Activated CD4-positive, alpha-beta T cell treated with anti-CD3 and anti-CD28 coated beads, Interleukin-2, amount 10 ng/mL, durations not matched to agents 24 days and 14 days (primary cell): ENCODE measurements at places on chromosomes 4 and X. TPM values are rescaled to one million over a fixed set of nuclear protein-coding genes. Genes with fewer than 3 reads are reported as not detected.

GRCh38 chr4:176189891-176190795 lies 5.2 kb downstream of the SPATA4 start:
- no peak for DNase-seq

GRCh38 chr4:176002007-176002613 lies 63.5 kb upstream of the WDR17 start:
- no peak for DNase-seq

DNA sequence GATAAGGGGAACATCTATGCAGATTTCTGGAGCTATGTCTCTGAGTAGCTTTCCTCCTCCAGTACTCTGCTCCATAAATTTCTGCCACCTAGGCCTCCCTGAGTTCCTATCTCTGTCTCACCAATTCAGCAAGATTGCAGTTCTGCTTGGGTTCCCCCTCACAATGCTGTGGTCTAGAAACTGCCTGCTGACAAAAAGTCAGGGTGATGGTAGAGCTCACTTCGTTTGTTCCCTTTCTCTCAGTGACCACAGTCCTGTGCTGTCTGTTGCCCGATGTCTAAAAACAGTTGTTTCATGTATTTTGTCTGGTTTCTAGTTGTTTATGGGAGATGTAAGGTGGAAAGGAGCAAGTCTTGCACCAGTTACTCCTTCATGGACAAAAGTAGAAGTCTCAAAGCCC lies 41.1 kb downstream of the AMMECR1 start:
- DNase-seq: no peak

GRCh38 chr4:150150629-150151062 lies 72.4 kb downstream of the DCLK2 start:
- no peak for DNase-seq

- DNase-seq: no peak
Measured at GRCh38 chr4:20430259-20430941, 178.7 kb downstream of the SLIT2 start.

GRCh38 chrX:112704187-112704586 lies 24.4 kb upstream of the LHFPL1 start:
- DNase-seq: no peak

GRCh38 chrX:74523224-74523623 lies 91.2 kb downstream of the RLIM start:
- no peak for DNase-seq

DNA sequence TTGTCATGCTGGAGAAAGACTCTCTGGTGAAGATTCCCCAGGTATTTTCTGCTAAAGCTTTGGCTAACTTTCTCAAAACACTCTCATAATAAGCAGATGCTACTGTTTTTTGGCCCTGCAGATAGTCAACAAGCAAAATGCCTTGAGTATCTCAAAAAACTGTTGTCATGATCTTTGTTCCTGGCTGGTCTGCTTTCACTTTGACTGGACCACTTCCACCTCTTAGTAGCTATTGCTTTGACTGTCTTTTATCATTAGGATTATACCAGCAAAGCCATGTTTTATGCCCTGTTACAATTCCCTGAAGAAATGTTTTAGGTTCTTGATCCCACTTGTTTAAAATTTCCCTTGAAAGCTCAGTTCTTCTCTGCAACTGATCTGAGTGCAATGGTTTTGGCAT lies 231.5 kb downstream of the SLC7A11 start:
- DNase-seq: no peak

DNA sequence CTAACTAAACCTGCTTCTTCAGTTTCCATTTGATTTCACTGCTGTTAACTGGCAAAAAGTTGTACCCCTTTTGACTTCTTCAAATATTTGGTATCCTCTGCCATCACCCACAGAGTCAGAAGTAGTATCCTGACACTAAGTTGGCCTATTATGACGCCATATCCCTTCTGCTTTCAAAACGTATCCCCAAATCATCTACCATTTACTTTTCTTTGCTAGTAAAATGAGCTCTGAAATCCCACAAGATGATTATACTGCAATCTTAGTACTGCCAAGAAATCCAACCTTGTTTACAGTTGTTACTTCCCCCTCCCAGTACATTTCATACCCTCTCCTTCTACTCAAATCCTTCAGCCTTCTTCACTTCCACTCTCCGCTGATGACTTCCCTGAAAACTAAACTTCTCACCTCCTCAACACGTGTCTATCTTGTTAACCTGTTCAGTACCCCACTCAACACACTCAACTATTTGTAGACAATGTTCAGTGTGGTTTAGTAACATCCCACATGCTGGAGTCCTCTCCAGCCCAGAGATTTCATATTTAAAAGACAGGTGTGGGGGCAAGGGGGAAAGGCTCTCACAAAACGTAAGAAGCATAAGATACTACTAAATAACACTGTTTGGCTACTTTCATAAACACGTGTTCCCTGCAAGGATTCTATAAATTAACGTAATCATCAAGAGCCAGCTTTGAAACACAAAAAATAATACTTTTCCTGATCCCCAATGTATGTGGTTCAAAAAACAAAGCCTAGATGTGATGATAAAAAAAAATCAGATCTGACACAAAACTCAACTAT lies 1.3 kb downstream of the NAF1 start:
- no peak for DNase-seq

GRCh38 chrX:130801901-130802300 lies 101.1 kb downstream of the ENOX2 start:
- DNase-seq: no peak

DNA sequence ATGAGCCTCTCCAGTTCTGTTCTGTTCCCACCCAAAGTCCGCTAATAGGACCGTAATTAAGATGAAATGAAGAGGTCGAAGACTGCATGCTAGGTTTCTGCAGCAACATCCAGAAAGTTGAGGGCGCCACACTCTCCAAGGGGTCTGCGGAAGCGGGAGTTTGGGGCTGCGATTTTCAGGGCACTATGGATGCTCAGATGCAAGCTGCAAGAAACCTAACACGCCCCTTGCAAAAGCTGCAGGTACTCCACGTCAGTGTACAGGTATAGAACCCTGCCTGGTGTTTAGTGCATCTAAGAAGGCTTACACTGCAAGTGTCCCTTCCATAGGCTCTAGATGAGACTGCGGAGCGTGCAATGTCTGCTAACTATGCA lies 61.4 kb downstream of the RHOXF2B start:
- DNase-seq: no peak

GRCh38 chrX:140664939-140665338 lies 44.6 kb upstream of the LINC00632 start:
- DNase-seq: no peak

GRCh38 chr4:150173432-150173861 lies 95.2 kb downstream of the DCLK2 start:
- DNase-seq: no peak

DNA sequence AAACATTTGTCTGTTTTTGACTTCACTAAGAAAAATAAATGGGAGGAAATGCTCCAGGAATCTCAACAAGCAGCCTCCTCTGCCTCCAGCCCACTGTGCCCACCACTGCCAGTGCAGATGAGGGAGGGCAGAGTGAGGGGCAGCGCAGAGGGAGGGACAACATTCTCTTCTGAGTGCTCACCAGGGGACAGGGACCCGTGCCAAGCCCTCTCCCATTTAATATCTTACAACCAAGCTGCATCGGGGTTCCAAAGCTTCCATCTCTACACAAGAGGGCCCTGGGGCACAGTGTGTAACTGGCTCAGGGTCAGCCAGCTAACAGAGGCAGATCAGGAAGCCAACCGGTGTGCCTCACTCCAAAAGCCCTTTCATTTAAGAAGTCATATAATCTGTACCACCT lies 120.4 kb downstream of the NSUN7 start:
- no peak for DNase-seq

GRCh38 chrX:31717474-31717873 lies 645.6 kb upstream of the FTHL17 start:
- DNase-seq: no peak

- no peak for DNase-seq
Measured at GRCh38 chr4:33543941-33544450, 2700.3 kb downstream of the ARAP2 start.

DNA sequence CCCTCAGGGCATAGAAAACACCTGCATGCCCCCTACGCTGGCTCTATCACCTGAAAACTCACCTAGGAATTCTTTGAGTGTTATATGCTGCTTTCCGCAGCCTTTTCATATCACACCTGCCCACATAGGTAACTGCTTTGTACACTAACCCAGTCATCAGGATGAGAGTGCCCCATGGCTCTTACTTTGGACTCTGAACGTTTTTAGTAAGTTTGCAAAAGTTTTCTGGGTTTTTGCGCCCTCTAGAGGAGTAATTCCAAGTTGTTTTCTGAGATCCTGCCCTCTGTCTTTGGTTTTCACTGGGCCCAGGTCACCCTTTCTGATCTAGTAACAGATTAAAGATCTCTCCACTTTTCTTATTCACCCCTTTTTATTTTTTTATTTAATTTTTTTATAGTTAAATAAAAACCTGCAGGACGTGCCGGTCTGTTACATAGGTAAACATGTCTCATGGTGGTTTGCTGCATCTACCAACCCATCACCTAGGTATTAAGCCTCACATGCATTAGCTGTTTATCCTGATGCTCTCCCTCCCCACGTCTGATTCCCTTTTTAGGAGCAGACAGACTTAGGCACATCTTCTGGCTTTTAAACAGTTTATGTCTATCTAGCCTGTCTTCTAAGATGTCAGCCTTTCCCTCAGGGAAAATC lies 139.2 kb downstream of the NWD2 start:
- DNase-seq: peak; percentile 73

DNA sequence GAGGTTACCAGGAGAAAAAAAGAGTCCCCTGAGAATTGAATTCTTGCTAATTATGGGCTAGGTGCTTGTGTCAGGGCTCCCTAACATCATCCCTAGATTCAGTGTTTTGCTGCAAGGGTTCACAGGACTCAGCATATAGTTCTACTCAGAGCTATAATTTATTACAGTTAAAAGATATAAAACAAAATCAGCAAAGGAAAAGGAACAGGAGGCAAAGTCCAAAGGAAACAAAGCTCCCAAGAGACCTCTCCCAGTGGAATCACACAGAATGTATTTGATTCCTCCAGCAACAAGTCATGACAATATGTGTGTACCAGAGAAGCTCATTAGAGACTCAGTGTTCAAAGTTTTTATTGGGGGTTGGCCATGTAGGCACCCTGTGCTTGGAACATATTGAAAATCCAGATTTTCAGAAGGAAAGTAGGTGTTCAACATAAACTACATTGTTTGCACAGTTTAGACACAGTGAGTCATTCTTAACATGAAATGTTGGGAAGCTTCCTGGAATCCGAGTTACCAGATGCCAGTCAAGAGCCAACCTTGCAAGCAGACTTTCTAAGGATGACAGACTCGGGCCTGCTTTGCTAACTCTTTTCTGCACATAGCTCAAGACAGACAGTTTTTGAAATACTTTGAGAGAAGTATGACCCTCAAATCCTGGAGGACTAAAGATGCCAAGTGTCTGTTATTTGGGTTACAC lies 311.3 kb upstream of the EMCN start:
- DNase-seq: no peak

DNA sequence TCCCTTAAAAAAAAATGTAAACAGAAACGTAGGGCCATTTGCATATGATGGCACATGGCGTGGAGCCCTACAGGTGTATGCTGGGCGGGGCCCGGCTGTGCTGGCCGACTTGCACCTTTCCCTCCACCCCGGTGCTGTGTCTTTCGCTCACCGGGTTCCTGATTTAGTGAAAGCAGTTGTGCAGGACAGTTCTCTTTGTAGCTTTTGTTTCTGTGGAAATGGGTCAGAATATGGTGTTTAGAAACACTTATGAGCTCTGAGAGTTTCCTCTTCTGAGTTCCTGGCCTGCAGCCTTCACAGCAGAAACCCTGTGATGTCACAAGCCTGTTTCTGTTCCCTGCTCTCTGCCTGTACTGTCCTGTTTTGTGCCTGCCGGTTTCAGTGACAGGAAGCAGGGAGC lies 22.5 kb upstream of the MSANTD1 start:
- no peak for DNase-seq

MMRN1 gene
- total RNA-seq: not detected in 2 replicates

CTAG2 gene
- not detected in 2 replicates for total RNA-seq

TMEM271 gene
- total RNA-seq: not detected in 2 replicates

CYBB gene
- not detected in 2 replicates for total RNA-seq

HS3ST1 gene
- total RNA-seq: 0.23 and 0.66 TPM in 2 replicates

ESX1 gene
- total RNA-seq: not detected in 2 replicates

TMSB15A gene
- total RNA-seq: 0.31 TPM in 1 of 2 replicates, not detected in the other

TKTL2 gene
- total RNA-seq: not detected in 2 replicates

MAGEA8 gene
- not detected in 2 replicates for total RNA-seq

PPP1R2C gene
- total RNA-seq: not detected in 2 replicates
